A549 (cell line): ENCODE measurements at places on chromosomes 16 and 17.

DNA sequence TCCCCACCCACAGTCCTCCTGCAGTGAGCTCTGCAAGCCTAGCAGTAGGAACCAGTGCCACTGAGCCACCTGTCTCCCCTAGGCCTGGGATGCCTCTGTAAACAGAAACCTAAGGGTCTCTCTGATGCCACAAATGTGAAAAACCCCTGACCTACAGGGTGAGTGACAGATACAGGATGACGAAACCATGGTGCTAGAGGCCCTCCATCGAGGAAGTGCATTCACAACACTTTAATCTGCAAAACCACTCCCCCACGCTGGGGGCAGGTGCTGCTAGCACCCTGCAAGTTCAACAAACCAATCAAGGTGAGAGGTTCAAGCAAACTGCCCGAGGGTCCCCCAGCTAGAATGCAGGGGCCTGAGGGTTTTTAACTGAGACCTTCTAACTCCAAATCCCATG lies 59.5 kb downstream of the CDYL2 start:
- DNase-seq = no peak

GRCh38 chr17:29615048-29615385 lies 7.7 kb downstream of the CORO6 start:
- no peak for DNase-seq

GRCh38 chr16:72836181-72836580 lies 211.7 kb downstream of the ZFHX3 start:
- no peak for DNase-seq

DNA sequence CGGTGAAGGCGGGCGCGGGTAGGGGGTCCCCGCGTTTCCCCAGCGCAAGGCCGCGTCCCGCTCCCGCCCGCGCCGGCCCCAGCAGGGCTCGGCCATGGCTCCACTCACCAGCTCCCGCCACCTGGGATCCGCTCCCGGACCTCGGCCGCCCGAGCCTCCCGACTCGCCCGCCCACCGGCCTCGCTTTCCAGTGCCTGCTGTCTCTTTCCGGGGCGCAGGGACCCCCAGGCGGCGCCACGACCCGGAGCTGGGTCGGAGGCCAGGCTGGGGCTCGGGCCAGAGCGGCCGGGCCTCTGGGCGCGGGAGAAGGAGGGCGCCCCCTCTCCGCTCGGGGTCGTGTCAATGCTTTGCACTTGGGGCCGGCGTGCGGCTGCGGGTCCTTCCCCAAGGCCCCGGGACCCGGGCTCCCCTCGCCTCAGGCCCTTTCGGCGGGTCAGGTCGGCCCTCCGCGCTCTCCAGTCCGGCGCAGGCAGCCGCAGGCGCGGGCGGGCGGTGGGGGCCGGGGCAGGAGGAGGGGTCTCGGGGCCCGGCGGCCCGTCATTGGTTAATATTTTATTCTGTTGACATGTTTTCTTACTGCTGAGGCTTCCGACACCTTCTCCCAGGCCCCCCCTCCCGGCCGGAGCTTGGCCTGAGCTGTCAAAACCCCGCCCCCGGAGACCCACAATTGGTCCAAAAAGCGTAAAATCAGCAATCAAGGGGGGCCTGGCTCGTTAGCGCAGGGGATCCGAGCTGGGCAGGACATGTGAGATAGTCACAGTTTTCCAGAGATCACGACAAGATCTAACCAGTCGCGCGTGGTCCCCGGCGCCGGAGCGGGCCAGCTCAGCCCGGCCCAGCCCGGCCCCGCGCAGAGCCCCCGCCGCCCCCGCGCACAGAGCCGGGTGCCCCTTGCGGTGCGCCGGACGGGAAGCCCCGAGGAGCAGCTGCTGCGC lies at the start of gene TBX2:
Gene TBX2 (plus strand): TSS at position 713 of the 935 bp plus-strand sequence. CDS start 334 bp downstream, outside the sequence.
- DNase-seq = peak; percentile 97

- DNase-seq = no peak
Measured at GRCh38 chr17:78992542-78993212, 13.0 kb upstream of the LGALS3BP start.

DNA sequence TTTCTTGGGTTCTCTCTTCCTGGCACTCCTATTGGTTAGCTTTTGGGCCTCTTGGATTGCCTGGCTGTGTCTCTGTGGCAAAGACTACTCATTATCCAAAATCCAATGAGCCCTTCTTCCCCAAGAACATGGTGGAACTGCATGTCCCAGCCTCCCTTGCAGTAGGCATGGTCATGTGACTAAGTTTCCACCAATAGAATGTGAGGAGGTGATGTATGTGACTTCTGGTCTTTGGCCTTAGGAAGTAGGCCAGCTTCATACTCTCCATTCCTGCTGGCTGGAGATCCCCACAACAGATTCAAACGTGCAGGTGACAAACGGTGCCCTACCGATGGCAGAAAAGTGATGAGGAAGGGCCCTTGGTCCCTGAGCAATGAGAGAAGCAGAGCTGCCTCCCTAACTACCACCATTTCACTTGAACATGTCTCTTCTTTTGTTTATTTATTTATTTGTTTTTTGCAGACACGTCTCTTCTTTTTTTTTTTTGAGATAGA lies 17.3 kb upstream of the SPN start:
- no peak for DNase-seq
